ENCODE measurements at places on chromosomes 16 and 17.

DNA sequence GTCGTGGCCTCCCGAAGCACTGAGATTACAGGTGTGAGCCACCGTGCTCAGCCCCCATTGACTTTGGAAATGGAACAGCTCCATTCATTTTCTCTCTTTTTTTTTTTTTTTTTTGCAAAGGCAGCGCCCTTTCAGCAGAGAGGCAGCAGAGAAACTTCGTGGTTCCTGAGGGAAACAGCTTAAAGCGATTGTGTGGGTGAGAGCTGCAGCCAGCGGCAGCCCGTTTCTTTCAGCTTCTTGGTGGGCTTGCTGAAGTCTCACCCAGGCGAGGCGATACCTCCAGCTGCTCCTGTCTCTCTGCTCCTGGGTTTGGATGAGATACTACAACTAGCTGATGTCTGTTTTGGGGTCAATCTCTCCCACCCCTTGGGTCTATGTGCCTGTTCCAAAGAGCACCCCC is 7.7 kb downstream of the KDM8 start:
- DNase-seq: no peak

DNA sequence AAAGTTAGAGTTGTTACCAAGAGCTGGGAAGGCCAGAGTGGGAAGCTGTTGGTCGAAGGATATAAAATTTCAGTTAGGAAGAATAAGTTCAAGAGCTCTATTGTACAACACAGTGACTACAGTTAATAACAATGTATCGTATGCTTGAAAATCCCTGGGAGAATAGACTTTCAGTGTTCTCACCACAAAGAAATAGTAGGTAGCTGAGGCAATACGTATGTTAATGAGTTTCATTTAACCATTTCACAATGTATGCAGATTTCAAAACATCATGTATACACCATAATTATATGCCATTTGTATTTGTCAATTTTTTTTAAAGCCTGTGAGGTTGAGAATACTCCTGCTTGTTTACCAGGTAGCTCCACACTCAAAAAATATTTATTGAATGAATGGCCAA is 41.5 kb upstream of the MYOCD start:
- no peak for DNase-seq

- DNase-seq: no peak
These were observed 13.9 kb downstream of the TCF25 start for GRCh38 chr16:89887243-89887642.

GRCh38 chr16:77782694-77783093 is 5.7 kb upstream of the VAT1L start:
- DNase-seq: no peak

DNA sequence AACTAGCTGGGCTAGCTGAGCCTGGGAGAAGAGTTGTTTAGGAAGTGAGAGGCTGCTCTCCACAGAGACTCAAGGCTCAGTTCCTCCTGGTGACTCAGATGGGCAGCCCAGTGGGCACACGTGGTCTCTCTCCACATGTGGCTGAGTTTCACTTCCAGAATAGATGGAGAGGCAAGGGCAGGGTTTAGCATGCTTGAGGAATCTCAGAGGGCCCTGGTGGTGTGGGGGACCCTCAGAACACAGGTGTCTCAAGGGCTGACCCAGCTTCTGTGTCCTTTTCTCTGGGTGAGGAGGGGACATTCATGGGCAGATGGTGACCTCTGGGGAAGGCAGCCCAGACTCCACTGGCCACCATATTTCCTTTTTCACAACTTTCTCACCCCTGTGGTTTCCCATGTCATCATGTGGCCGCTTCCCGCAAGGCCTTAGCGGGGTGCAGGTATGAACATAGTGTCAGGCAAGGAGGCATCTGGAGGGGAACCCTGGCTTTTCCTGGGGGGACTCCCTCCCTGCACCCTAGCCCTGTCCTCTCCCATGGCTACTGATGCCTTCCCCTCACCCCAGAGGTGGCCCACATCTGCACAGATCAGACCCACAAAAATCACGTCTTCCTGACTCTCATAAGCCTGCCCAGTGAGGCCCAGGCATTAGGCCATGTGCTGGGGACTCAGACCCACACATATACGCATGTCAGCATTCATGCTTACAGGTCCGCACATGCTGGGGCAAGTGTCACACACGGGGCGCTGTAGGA is 3.3 kb downstream of the GRN start:
- peak; percentile 49 for DNase-seq

- DNase-seq: peak; percentile 9
These were observed 13.9 kb upstream of the TNRC6C start for GRCh38 chr17:77944390-77945222.

DNA sequence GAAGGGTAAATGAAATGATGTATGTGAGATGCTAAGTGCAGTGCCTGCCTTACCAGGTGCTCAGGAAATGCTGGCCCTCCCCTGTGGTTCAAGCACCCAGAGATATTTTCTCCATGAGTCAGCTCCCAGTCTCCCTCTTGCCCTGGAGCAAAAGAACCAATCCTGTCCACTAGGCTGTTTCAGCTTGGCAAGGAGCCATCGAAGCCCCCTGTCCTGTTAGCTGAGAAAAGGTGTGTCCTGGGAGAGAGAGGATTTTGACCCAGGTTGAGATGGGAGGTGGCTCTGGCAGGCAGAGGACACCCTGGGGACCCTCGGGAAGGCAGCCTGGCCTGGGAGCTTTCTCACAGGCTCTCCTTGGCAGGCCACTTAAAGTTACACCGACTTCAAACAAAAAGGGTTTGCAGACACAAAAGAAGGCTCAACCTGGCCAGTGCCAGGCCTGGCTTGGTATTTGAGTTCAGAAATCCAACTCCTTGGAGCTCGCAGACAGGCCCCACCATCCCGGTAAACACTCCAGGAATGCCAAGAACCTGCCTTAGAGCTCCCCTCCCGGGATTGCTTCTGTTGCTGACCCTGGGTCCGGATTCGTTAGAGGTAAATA is 29.6 kb downstream of the NTN1 start:
- no peak for DNase-seq

- DNase-seq: peak; percentile 59
These were observed 14.2 kb upstream of the SLC6A2 start for GRCh38 chr16:55641430-55642056.

DNA sequence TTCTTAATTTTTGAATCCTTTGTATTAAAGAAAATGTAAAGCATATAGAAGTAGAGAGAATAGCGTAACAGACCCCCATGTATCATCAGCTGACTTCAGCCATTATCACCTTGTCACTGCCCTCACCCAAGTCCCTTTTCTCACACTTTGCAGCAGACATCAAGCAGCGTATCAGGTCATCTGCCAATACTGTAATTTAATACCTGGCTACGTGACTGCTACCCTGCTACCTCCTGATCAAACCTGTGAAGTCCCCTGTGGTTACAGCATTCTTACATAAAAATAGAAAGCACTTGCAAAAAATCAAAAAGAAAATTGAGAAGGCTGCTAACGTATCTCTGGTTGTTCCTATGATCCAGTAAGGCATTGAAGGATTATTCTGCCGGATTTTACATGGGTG is 96.4 kb downstream of the PLCG2 start:
- no peak for DNase-seq

DNA sequence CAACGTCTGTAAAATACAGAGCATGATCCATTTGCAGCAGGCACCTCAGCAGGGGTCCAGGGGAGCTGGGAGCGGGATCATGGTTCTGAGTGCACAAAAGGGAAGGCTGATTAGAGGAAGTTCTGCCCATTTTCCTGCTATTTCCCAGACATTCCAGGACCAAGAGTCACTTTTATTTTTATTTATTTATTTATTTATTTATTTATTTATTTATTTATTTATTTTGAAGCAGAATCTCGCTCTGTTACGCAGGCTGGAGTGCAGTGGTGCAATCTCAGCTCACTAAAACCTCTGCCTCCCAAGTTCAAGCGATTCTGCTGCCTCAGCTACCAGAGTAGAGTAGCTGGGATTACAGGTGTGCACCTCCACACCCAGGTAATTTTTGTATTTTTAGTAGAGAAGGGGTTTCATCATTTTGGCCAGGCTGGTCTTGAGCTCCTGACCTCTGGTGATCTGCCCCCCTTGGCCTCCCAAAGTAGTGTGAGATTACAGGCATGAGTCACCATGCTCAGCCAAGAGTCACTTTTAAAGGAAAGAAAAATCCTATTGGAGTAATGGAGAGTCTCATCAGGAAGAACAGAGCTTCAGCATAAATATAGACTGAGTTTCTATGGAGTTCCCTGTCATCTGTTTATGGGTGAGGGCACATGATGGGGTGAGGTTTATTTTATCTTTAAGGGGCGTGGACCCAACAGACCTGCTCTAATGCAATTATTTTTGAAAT is 355.2 kb downstream of the HAPSTR1 start:
- no peak for DNase-seq

GRCh38 chr17:75876938-75877751 is 1.2 kb downstream of the TRIM47 start:
- DNase-seq: peak; percentile 89

- DNase-seq: peak; percentile 68
These were observed 113.6 kb downstream of the SMG6 start for GRCh38 chr17:2190014-2190413.

GRCh38 chr17:6473128-6473767 is 29.0 kb downstream of the PIMREG start:
- DNase-seq: peak; percentile 61

DNA sequence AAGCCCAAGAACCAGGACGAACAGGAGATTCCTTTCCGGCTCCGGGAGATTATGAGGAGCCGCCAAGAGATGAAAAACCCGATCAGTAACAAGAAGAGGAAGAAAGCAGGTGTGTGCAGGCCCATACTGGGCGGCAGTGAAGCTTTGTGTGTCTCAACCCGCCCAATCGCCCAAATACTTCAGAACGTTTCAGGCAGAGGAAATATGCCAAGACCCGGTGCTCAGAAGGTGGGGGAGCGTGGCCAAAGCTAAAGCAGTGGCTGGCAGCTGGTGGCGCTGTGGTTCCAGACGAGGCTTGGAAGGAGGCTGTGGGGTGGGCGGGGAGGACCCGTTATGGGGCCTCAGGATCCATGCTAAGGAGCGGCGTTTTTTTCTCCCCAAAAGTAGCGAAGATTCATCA is 1.2 kb downstream of the CCDC137 start:
- no peak for DNase-seq

GRCh38 chr16:54657058-54657708 is 273.5 kb upstream of the IRX5 start:
- peak; percentile 49 for DNase-seq
